Tibial nerve (tissue), 4 donors: ENCODE measurements at places on chromosomes 11 and 22. TPM values are rescaled to one million over a fixed set of nuclear protein-coding genes. Genes with fewer than 3 reads are reported as not detected.

GCAT gene
- total RNA-seq = 19.8 TPM

- no peak for DNase-seq
Observed at GRCh38 chr11:96188243-96189006, 154.6 kb downstream of the MAML2 start.

DNA sequence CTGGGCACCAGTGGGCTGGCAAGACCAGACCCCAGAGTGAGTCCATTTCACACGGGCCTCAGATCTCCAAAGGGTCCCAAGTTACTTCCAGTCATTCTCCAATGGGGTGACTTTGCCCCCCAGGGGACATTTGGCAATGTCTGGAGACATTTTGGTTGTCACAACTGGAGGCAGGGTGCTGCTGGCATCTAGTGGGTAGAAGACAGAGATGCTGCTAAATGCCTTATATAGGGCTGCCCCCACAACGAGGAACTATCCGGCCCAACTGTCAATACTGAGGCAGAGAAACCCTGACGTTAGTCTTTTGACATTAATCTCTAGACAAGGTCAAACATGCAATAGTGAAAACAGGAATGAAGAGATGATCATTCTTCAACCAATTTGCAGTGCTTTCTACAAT lies 6.4 kb downstream of the RTN4RL2 start:
- no peak for DNase-seq

- DNase-seq = no peak
Observed at GRCh38 chr11:124717786-124718651, 21.7 kb upstream of the NRGN start.

DNA sequence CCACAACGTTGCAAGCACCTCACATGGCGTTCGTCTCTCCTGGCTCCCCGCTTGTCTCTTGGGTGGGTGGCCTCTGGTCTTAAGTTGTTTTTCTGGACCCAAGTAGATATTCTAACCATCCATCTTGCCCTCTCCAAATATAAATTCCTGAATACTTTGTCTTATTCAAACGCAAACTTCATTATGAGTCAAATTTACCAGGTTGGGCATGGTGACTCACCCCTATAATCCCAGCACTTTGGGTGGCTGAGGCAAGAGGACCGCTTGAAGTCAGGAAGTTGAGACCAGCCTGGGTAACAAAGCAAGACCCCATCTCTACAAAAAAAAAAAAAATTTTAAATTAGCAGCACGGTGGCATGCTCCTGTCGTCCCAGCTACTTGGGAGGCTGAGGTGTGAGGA lies 5.1 kb upstream of the IGSF9B start:
- DNase-seq = no peak

DNA sequence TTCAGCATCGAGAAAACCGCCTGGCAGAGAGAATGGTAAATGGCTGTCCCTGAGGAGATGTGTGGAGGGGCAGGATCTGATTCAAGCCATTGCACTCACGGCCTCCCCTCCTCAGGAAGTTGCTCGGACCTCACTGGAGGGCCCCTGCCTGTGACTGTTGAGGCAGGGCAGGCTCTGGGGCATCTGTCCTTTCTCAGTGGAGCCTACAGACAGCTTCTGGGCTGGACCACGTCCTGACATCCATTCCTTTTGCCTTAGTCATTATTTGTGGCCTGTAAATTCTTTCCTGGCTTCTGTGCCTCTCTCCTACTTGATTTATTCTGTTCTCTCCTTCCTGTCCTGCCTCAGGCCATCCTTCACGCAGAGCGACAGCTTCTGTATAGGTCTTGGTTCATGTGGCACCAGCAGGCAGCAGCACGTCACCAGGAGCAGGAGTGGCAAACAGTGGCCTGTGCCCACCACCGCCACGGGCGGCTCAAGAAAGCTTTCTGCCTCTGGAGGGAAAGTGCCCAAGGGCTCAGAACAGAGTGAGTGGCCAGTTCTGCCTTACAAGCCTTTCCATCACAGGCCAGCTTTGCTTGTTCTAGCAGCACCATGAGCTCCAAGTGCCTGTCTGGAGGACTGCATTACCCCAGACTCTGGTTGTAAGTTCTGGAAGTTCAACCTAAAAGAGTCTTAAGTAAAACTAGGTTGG lies 59.6 kb downstream of the PISD start:
- no peak for DNase-seq

CTSW gene
- total RNA-seq = not detected

TMEM86A gene
- 5.4 TPM for total RNA-seq

UPK3A gene
- total RNA-seq = not detected

JAML gene
- 4.5 TPM for total RNA-seq

DNA sequence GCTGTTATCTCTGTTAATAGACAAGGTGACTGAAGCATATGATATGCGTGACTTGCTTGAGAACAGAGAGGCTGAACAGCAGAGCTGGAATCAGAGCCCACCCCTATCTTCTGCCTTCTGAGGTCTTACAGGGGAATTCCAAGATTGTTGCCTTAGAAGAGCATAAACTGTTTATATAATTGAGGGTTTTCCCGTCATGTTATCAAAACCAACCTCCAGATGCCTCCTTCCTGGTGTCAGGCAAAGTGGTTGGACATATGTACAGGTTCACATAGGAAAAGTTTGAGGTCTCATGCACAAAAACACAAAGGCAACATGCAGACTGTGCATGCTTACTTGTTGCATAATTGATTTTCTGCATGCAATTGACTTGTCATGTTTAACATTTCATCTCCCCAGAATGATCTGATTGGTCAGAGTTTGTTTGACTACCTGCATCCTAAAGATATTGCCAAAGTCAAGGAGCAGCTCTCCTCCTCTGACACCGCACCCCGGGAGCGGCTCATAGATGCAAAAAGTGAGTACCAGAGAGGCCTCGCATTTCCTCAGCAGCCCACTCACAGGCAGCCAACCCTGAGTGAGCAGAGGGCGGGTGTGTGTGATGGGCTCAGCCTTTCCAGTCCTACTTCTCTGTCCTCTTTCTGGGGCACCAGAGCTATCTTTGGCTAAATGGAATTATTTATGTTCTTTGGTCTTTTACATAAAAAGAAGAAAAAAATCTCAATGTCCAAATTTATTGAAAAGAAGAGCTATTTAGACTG lies 88.9 kb downstream of the BMAL1 start:
- DNase-seq = no peak

GRCh38 chr11:120610111-120610510 lies 98.6 kb downstream of the GRIK4 start:
- no peak for DNase-seq

DNA sequence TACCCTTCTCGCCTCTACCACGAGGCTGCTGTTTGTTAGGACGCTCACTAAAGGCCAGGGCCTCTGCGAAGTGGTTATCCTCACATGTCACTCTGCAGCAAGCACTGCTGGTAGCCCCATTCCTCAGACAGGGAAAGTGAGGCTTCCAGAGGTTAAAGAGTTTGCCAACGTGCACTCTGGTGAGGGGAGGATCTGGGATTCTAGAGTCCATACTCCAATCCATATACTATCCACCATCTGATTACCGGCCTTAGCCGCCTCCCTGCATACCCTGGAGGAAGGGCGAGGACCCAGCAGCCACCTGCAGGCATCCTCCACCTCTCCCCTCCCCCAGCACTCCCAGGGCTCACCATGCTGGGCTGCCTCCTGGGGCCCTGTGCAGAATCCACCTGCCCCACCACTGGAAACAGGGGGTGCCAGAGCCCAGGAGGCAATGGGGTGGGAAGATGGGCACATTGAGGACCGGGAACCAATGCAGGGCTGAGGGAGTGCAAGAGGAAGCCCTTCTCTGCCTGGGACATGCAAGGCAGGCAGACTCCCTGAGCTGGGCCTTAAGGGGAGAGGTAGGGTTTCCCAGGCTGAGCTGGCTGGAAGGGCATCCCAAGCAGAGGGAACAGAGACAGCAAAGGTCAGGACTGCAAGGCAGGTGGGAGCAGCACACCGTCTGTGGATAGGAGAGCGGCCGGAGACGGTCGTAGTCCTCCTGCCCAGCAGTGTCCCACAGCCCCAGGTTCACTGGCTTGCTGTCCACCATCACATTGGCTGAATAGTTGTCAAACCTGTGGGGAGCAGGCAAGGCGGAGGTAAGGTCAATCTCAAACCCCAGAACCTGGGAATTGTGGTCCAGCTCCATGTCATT lies 11.7 kb downstream of the RAC2 start:
- DNase-seq = no peak
